AG09319 (cell line): ENCODE measurements at places on chromosomes 12 and 14.
A peak's percentile ranks its signal among the peaks of the same experiment; 100 is the strongest.

GRCh38 chr12:110174373-110174996, 50.3 kb downstream of the IFT81 start:
- DNase-seq: no peak

DNA sequence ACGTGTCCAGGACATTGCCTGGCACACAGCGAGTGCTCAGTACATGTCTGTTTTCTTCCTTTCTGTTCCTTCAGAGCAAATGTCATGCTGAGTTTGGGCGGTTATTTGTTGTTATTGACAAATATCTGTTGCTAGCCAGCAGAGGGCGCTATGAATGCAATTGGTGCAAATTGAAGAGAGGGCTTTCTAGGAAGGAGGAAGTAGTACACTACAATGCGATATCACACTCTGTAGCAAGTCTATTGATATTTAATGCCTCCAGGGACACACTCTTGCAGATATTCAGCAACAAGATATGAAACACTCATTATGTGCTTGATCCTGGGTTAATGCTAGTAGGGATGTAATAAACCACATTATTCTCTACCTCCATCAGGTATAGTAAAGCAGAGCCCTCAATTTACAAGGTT, 267.3 kb upstream of the SRRM4 start:
- DNase-seq: no peak

- DNase-seq: no peak
Measured at GRCh38 chr14:35121026-35121886, 534 bp downstream of the PPP2R3C start.

DNA sequence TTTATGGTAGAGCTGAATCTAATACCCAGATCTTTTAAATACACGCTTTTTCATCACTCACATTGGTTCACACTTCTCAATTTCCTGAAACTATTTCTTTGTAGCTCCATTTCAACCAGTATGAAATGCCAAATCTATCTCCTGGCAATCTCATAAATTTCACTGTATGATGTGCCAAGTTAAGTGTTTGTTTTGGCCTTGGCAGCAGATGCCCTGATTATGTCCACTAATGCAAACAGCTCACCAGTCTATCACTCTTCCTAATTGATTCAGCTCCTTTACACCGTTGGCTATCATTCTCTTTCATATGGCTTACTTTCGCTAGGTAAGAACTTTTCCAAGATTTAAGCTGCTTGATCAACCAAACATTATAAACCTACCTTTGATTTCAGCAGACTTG, 58.6 kb downstream of the ZFC3H1 start:
- DNase-seq: no peak

DNA sequence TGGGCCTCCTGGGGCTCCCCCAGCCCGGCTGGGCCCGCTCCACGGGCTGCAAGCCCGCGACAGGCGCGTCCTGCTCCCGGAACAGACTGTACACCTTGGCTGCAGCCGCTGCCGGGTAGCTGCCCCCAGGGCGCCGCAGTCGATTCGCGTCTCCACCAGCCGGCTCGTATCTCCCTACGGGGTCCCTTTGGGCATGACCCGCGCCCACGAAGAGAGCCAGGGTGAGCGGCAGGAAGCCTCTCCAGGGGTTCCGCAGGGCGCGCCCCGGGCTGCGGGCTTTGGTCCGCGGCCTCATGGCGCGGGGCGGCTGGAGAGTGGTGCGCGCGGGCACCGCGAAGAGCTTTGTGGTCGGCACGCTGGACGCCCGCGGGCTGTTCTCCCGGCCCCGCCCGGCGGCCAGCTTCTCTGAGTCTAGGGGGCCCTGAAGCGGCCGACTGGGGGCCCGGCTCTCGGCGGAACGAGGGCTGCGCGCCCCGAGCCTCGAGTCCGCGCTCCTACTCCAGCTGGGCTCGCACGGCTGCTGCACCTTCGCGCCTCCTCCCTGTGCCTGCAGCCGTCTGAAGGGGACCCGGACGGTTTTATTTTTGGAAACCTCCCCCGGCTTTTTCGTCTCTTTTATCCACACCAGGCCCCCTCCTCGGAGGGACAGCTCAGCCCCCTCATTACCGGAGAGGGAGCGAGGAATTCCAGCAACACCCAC, at the start of gene LTBP2:
LTBP2 (minus strand) TSS at position 588 of the 700 bp plus-strand sequence; CDS start at position 295, 293 bp downstream.
- DNase-seq: no peak

- peak; percentile 83 for DNase-seq
Measured at GRCh38 chr12:131949431-131950181, at the start of gene EP400. Gene EP400, plus strand, starts transcription at chr12:131949942. Its CDS starts 10,678 bp downstream, at chr12:131960620.

GRCh38 chr12:124321556-124322270, 26.8 kb downstream of the RFLNA start:
- DNase-seq: no peak

DNA sequence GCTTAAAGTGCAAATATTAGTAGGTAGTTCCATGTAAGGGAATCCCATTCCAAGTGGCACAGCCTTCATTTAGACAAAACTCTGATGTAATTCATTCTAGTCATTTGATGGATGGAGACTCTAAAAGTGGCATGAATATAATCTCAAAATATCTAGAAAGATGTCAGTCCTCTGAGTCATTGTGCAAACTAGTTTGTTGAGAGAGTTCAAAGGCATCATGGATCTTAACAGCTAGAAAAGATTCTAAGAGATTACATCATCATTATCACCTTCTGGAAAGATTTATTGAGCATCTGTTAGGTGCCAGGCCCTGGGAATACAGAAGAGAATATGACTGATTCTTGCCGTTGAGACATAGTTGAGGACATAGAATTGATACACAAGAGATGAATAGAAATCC, 30.7 kb downstream of the CRADD start:
- DNase-seq: no peak

DNA sequence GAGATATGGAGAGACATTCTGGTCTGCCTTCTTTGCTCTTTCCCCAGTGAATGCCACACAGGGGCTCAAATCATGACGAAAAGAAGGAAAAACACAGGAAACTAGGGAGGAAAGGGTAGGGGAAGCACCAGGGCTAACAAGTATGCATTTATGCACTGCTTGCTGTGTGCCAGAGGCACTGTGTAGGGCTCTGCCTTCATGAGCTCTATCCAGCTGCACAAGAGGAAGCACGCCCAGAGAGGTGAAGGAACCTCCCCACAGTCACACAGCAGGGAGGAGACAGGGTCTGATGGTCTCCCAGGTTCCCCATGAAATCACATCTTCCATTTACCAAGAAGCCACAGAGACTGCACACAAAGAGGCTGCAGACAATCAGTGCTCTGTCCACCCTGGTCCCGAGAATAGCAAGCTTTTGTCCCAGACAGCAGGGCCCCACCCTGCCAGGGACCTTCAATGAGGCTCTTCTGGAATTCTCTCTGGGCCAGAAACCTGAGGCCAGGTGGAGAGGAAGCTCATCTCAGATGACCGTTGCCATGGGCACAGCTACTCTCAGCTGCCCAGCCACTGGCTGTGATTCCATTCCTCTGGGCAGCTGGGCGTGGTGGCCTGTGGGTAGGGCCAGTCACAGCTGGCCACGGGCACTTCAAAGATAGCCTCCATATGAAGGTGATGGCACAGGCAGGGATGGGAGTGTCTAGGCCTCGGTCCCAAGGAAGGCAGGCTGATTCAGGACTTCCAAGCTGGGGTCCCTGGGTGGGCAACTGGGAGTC, 7.3 kb upstream of the TRPV4 start:
- no peak for DNase-seq

DNA sequence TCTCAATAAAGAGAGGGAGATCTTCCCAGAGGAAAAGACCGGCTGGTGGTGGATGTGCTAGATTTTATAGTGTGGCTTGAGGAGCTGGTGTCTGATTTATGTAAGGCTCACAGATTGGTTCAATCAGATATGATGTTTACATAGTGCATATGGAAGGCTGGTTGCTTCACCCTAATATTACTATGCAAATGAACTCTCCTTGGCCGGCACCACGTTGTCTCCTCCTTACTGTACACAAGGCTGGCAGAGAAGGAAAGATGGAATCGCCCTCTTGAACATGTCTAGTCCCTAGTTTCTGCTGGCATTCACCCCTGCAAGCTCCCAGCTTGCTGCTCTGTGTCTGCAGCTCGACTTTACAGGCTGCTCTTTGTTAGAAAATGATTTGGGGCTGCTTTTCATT, 8.9 kb downstream of the FAM186A start:
- no peak for DNase-seq

DNA sequence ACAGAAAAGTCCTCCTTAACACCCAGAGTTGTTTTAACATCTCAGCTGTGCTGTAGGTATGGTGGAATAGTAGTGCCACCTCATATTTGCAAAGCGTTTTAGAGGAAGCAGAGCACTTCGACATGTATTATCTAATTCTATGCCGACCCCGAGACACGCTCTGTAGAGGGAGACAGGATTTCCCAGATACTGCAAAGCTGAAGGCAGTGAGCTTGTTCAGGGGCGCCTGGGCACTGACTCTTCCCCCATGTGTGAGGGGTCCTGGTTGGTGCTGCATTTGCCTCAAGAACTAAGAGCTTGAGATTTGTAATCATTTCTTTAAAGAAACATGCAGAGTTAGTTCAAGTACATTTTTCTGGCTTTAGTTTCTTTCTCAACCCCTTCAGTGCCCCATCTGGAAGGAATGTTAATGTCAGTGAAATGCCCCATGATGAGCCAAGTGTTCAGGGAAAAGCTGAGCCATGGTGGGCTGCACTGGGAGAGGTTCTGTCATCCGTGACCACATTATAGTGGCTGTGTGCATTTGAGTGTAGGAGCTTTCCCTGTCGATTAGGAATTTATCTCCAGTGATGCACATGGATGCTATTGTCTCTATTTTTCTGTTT, 66.3 kb downstream of the MBIP start:
- DNase-seq: no peak

- DNase-seq: peak; percentile 89
Measured at GRCh38 chr12:53220694-53221202, 11.3 kb downstream of the RARG start.

DNA sequence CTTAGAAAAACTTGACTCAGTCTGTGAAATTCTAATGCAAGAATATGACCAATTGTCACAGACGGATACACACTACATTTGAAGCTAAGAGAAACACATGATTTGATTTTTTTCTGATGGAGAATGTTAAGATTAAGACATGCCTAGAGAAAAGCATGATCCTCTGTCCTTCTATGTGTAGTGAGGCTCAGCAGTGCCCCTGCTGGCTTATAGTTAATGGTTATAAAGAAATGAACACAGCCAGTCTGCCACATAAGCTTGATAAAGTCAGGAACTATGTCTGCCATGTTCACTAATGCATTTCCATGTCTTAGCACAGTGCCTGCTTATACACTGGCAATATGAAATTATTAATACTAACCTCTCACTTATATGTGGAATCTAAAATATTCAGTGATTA, 168.1 kb upstream of the DAAM1 start:
- DNase-seq: no peak

DNA sequence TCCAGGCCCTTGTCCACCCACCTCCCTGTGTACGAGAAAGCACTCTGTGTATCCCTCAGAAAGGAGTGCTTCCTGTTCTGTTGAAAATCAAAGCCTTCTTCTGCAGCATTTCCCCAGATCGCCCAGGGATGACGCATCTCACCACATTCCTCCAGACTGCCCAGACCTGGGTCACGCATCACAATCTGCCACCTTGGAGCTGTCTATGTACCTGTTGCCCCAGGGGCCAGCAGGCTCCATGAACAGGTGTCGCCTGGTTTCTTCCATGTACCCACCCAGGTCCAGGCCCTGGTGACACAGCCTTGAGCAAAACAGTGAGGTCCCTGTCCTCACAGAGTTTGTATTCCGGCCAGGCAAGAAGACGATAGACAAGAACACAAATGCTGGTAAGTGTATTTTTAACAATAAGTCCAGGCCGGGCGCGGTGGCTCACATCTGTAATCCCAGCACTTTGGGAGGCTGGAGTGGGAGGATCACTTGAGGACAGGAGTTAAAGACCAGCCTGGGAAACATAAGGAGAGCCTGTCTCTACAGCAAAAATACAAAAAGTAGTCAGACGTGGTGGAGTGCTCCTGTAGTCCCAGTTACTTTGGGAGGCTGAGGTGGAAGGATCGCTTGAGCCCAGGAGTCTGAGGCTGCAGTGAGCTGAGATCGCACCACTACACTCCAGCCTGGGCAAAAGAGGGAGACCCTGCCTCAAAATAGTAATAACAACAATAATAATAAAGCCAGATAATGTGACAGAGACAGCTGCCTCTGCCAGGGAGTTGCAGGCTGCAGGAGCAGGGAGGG, 6.8 kb upstream of the PPP1R13B start:
- DNase-seq: no peak

DNA sequence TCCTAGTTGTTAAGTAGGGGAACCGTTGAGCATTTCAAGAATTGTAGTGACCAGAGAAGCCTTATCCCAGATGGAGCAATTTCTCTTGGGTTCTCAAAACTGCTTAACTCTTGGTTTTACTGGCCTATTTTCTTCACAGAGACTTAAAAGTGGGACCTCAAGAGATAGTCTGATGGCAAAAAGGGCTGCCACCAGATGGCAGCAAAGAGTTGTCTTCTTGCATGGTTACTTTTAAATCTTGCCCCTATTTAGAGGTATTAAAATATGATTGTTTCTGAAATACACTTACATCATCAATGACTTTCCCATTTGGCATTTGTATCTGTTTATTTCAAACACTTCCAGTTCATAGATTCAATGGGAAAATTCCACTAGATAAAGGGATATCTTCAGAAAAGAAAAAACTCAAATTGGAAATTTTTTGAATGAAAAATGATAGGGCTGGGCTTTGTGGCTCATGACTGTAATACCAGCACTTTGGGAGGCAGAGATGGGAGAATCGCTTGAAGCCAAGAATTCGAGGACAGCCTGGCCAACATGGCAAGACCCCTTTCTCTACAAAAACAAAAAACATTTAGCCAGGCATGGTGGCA, 69.9 kb upstream of the CNTN1 start:
- peak; percentile 28 for DNase-seq

- no peak for DNase-seq
Measured at GRCh38 chr14:85947461-85948139, 417.7 kb downstream of the FLRT2 start.

DNA sequence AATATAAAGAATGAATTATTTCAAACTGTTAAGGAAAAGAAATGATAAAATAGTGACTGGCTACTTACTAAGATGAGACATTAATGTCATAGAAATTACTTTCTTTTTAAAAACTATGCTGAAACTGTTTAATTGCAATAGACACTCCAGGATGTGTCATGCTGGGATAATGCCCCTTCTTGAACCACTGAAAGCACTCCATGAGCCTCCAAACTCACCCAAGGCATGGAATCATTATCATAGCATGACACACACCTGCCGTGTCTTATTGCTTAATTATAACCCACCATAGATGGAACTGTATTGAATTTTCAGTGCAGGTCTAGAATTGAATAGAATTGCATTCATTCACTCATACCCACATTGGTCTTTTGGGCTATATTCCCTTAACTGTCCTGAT, 4.3 kb downstream of the MBIP start:
- no peak for DNase-seq

DNA sequence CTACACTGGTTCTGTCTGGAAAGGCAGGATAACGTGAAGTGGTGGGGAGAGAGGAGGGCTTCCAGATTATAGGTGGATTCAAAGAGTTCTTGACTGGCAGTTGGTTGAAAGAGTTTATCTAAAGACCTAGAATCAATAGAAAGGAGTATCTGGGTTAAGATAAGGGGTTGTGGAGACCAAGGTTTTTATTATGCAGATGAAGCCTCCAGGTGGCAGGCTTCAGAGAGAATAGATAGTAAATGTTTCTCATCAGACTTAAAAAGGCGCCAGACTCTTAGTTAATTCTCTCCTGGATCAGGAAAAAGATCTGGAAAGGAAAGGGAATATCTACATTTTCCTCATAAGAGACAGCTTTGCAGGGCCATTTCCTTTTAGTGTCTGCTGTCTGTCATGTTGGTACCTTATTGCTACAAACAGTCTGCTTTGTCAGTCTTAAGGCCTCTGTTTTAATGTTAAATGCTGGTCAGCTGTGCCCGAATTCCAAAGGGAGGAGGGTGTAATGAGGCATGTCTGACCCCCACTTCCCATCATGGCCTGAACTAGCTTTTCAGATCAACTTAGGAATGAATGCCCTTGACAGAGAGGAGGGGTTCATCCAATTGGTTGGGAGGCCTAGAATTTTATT, 401.3 kb downstream of the FUT8 start:
- no peak for DNase-seq
